ENCODE measurements at places on chromosomes 12 and 14.

GRCh38 chr14:100015251-100015655 is 50.0 kb upstream of the EVL start:
- no peak for DNase-seq

GRCh38 chr12:3310271-3311026 is 180.6 kb upstream of the PRMT8 start:
- no peak for DNase-seq

GRCh38 chr12:2288001-2288400 is 235.2 kb downstream of the CACNA1C start:
- DNase-seq: peak; percentile 38

- DNase-seq: no peak
Observed at GRCh38 chr12:41254004-41254914, 66.1 kb downstream of the PDZRN4 start.

- DNase-seq: no peak
Observed at GRCh38 chr14:100391173-100391572, 68.0 kb downstream of the SLC25A47 start.

DNA sequence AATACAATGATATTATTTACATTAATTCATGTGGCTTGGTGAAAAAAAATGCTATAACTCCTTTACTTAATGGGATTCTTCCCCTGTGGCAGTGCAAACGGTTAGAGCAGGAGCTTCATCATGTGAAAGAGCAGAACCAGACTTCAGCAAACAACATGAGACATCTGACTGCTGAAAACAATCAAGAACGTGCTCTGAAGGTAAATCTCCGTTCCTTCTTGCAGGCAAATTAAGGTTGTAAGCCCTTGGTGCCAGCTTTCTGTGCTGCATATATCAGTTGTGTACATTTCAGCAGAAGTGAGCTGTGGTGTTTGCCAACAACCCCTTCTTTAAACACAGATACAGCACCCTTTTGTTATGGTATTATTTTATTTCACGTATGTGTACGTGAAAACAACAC is 171.7 kb downstream of the MIPOL1 start:
- peak; percentile 28 for DNase-seq

- DNase-seq: peak; percentile 92
Observed at GRCh38 chr12:6020930-6021329, 75.9 kb upstream of the ANO2 start.

DNA sequence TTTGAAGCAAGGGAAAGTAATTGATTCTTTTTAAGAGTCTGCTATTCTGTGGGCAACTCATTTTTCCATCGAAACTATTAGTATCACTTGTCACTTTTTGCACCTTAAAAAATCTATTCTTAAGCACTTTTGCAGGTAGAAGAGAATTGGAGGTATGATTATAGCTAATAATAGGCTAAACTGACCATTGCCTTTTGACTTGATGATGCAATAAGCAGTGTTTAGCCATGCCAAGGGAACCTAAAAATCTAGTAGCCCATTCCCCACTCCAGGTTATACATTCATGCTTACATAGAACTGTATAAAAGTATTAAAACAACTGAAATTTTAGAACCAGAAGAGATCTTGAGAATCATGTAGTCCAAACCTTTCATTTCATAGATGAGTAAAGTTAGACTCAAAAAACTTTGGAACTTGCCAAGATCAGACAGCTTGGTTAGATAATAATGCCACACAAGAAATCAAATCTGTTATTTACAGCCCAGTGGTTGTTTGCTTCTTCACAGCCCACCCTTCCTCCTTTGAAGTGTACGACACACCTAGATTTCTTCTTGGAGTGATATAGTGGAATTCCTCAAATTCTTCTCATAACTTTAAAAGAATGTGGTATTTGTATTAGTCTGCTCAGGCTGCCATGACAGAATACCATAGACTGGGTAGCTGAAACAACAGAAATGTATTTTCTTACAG is 21.7 kb upstream of the GARIN2 start:
- no peak for DNase-seq

GRCh38 chr14:73879027-73879426 is 7.6 kb upstream of the ZNF410 start:
- no peak for DNase-seq

DNA sequence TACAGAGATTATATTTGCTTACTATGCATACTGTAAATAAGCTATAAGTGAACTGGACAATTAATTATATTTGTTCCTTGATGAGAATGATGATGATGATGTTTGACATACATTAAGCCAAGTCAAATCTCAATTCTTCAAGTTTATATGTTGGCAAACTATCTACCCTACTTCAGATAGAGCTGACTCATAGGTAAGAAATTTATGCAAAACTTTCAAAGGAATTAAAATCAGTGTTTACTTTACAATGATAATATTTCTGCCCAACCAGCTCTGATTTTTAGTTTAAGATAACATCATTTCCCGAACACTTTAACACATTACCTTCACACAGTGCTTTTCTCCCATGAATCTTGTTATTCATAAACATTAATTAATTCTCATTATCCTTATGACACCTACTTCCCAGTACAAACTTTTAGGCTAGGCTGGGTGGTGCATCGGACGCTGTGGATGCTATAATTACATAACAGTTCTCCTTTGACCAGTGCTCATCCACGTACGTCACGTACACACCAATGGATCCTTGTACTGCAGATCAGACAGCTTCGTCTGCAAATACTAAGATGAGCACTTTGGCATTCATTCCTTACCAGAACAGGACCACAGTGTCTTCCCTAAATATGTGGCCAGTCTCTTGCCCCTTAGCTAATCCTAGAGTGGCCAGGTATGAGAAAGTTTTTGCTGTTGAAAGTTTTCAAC is 18.3 kb downstream of the BMP4 start:
- no peak for DNase-seq

DNA sequence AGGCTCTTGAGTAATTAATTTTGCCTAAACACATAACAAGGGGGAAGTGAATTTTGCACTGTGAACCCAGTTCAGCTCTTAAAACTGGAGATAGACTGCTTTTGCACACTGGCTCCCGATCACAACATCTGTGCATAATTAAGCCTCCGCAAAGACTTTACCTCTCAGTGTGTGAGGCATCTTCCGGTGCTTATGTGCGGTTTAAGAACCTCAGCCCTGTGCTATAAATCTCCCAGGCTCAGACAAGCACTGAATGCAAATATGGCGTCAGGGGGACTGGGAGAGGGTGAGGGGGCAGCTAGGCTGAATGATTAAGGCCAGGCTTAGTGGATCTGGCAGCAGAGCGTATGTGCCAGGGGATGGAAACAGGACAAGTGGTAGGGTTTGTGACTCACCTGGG is 103.3 kb downstream of the ADCK1 start:
- no peak for DNase-seq

GRCh38 chr12:90961154-90961553 is 6.2 kb upstream of the CCER1 start:
- DNase-seq: no peak

GRCh38 chr12:17928708-17929366 is 161.2 kb downstream of the RERGL start:
- DNase-seq: peak; percentile 38

GRCh38 chr12:56723352-56723751 is 1.7 kb downstream of the NACA start:
- no peak for DNase-seq

DNA sequence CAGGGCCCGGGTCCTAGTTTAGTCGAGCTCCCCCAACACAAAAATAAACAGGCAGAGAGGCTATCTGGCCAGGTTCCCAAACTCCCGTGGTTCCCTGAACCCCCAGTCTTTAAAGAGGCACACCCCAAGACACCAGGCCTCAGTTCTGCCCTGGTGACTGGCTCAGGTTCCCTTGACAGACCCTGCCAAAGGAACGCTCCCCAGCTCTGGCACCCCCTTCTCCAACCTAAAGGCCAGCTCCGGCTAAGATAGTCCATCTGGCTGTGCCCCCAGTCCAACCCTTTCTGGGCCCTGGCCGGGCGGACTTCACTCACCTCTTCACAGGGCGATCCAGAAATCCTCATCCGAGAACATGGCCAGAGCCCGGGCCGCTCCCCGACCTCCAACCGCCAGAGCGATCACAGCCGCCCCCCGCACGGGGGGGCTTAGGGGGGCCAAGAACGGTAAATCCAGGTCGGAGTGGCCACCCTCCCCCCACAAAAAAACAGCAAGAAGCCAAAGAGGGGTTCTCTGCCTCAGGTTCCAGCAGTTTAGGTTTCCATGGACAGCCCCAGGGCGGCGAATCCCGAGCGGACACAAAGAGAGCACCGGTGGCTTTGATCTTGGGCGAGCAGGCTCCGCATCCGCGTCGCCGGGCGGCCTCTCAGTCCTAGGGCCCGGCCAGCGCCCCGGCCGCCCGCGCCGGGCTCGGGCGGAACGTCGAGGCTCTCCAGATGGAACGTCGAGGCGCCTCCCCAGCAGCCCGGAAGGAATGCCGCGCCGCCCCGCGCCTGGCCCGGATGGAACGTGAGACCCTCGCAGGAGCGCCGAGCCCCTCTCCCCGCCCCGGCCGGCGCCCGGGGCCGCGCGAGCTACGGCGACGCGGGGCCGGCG is 1.1 kb downstream of the KMT2D start:
- peak; percentile 90 for DNase-seq

GRCh38 chr12:64332296-64332695 is 58.3 kb downstream of the C12orf56 start:
- no peak for DNase-seq

DNA sequence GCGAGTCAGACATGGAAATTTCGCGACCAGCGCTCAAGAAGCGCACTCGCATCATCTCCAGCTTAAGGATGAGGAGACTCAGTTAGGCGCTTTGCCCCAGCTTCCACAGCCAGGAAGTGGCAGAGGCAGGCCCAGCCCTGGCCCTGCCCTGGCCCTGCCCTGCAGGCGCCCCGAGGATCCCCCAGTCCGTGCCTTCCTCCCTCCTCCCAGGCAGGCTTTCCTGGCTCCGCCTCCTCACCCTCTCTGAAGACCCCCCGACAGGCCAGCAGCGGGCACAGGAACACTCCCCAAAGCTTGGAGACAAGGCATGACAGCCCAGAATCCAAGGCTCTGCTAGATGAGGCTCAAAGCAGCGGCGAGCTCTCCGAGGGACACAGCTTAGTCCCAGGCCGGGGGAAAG is 25.1 kb downstream of the UBR7 start:
- DNase-seq: no peak

DNA sequence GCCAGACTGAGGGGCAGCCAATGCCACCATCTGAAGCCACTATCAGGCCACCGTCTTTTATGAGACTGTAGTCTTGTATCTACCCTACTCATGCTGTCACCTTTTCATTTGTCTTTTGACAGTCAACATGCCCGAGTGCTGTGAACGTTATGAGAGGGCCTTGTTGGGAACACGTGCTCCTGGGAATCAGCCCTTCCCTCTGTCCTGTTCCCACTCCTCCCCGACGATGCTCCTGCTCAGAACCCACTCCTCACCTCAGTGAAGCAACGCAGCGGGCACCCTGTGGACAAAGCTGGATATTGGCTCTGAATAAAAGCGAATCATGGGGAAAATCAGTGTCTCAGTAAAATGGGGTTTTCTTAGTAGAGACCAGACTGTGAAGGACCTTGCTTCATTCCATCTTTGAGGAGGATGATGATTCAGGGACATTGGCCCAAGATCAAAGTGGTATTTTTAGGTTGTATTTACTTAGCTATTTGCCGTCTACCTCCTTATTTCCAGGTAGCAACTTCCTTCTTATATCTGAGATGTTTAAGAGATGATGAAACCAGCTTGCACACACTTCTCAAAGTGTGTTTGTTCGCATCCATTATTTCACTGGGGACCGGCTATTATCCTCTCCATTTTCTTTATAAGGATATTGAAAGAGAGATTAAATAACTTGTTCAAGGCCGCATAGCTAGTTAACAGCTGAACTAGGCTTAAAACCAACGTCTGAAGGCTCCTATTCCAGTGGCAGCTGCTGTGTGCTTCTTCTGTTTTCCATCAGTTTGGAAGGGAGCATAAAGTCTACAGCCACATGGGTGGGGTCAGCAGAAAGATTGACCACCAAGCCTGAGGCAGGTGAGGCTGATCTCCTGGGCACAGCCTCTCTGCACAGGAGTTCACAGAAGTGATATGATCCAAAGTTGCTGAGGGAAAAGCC is 43.9 kb upstream of the CTDSP2 start:
- no peak for DNase-seq

GRCh38 chr12:132686825-132687210 is 324 bp downstream of the POLE start:
- DNase-seq: peak; percentile 96

DNA sequence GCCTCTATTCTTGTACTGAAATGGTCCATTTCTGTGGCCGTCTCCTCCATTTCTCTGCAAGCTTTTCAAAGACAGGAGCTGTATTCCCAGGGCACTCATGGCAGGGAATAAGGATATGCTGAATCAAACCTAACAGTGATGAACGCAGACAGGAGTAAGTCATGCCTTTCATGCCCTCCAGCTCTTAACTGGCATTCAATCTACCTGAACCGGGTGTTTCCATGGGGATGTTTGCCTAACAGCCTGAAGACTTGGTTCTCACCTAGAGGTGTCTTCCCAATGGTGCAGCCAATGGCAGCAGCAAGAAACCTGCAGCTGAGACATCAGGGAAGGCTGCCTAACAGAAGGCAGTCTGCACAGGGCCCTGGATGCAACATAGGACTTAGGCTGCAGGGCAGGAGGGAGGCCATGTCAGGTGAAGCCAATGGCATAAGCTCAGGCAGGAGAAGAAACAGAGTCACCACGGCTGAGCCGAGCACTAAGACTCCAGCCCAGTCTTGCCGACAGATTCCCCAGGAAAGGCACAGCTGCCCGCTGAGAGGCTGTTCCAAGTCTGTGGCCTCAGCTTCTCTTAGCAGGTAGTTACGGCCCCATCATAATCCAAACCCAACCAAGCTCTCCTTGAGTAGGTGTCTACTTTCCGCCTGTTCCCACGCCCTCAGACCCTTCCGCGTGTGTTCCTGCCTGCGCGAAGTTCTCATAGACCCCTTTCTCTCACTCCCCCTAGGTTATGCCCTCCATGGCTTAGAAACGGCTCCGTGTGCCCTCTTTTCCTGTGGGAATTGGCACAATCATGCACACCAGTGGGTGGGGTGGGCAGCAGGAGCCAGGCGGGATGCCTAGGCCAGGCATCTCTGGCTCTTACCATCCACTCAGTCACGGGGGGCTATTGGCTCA is 44.1 kb downstream of the VWF start:
- peak; percentile 71 for DNase-seq

GRCh38 chr12:66055837-66056319 is 74.7 kb downstream of the LLPH start:
- DNase-seq: no peak

- DNase-seq: no peak
Observed at GRCh38 chr12:13348464-13348863, 151.9 kb downstream of the EMP1 start.

DNA sequence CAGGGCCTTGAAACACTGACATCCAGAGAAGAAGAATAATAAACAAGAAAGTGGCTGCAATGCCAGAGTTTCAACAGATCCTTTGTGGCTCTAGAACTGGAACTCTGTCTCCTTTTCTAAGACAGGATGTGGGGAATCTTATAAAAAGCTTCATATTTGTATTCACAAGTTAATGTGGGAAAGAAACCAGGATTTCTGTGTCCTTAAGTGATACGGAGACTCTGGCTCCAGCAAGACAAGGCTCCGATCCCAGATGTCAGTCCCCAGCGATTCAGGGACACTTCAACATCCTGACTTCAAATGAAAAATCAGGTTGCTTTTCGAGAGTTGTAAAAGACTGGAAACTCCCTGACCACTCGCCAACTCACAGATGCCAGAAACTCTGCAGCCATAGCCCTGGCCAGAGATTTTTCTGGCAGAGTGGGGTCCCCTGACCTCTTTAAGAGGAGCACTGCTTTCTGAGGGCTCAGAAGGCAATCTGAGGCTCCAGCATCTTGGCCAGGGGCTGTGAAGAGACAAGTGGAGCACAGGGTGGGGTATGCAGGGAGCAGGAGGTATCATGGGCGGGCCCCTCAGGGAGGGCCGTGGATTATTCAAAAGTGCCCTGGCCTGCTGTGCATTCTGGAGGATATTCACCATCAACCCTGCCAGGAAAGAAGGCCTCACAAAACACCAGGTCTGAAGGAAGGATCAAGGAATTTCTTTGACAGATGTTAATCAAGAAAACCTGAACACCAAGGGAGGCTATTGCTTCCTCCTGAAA is 53.3 kb downstream of the TMX1 start:
- DNase-seq: no peak

Data from NCI-H1417 (cell line).